ENCODE measurements at places on chromosomes 7 and 10.

- DNase-seq, result peak; percentile 49
These were observed 188.6 kb upstream of the LYZL2 start for GRCh38 chr10:30818010-30818660.

DNA sequence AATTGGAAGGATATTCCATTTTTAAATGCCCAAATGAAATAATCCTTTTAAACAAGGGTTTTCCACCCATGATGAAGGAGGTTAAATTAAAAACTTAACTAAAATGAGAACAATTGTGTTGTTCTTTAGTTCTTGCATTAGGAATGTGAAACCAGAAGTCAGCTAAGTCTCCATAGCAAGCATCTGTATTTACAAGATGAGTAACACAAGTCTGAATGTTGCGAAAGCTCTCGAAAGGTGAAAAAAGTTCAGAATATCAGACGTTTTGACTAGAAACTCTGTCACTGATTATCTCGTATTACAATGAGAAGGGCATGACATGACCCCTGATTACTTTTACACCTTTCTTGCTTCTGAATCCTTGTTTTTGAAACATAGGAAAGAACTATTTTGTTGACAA is 149.6 kb downstream of the BICC1 start:
- peak; percentile 73 for DNase-seq

DNA sequence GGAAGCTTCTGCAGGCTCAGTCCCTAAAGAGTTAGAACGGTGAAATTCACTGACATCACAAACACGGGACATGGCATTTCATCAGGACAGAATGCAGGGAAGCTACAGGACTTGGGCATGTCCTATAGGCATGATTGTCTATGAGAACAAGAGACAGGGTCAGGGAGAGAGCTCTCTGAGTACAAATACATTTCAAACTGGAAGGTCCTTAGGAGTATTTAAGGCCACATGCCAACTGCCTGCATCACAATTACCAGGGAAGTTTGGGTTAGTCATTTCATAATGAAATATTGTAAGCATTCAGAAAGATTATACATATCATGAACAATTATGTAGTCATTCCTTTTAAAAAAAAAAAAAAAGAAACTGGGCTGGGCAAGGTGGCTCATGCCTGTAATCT is 71.3 kb downstream of the CREB3L2 start:
- DNase-seq, result peak; percentile 82

DNA sequence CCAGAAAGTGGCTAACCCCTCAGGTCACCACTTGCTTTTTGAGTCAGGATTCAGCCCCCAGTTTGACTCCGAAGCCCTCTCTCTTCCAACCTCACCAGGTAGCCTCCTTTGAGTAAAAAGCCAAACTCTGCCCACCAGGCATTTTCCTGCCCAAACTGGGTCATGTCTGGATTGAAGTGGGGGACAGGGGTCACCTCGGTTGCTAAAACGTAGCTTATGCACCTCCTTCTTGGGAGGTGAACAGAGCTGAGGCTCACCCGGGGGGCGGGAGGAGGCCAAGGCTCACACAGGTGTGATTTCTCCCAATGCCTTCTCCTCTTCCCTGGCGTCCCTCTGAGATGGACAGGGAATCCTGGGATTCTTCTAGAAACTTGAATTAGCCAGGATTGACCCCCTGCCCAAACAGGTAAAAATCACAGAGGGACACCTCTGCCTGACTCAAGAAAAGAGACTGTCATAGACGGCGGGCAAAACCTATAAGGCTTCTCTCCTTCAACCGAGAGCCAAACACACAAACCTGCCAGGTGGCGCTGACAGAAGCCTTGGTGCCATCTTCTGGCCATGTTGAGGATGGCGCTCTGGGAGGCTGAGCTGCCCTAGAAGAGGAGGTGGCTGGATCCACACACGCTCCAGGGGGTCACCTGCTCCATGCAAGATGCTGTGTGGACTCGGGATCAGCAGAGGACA is 51.6 kb downstream of the PRLHR start:
- DNase-seq, result peak; percentile 56

DNA sequence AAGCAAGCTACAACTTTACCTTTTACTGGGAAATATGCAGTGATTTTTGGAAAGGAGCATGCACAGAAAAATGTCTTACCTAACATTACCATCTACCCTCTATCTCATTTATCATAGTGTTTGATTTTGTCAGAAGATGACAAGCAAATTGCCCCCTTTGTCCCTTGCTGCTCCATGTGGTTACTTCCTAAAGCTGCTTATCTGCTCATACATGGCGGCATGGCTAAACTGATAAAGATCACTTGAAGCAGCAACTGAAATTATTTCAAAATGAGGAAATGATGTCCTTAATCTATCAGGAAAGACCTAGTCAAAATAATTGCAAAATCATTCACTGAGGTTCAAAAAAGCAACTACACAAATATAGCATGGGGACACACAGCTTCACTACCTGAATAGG is 1198.5 kb upstream of the SORCS1 start:
- DNase-seq, result no peak

DNA sequence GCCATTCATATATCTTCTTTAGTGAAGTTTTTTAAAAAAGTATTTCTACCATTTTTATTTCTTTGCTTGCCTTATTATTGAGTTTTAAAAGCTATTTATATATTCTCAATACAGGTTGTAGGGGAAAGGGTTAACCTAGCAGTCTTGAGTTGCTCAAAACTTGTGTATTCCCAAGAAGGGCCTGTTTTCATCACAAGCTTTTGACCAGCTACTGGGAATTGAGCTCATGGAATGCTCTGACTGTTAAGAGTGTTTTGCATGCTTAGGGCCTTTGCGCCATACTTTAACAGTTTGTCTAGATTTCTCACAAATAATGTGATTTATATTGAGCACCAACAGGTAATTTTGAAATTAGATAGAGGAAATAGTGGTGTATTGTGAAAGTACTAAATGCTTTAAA is 72.0 kb upstream of the CALCR start:
- DNase-seq, result no peak

- DNase-seq, result peak; percentile 48
These were observed 32.0 kb upstream of the PLEKHA1 start for GRCh38 chr10:122342293-122343134.

DNA sequence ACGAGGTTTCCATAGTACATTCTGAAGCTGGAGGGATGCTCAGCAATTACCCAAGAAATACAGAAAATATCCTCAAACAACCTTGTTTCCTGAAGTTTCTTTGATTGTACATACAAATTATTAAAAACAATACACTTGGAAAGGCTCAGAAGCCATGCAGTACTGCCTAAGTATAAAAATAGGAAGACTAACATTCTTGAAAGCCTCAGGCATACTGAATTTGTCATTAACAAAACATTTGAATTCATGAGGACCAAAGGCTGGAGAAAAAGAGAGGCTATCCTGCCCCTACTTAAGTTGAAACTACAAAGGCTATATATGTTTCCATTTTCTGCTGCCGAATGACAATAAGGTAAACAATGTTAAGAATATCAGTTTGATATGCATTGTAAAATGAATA is 54.3 kb upstream of the SGCE start:
- DNase-seq, result no peak

DNA sequence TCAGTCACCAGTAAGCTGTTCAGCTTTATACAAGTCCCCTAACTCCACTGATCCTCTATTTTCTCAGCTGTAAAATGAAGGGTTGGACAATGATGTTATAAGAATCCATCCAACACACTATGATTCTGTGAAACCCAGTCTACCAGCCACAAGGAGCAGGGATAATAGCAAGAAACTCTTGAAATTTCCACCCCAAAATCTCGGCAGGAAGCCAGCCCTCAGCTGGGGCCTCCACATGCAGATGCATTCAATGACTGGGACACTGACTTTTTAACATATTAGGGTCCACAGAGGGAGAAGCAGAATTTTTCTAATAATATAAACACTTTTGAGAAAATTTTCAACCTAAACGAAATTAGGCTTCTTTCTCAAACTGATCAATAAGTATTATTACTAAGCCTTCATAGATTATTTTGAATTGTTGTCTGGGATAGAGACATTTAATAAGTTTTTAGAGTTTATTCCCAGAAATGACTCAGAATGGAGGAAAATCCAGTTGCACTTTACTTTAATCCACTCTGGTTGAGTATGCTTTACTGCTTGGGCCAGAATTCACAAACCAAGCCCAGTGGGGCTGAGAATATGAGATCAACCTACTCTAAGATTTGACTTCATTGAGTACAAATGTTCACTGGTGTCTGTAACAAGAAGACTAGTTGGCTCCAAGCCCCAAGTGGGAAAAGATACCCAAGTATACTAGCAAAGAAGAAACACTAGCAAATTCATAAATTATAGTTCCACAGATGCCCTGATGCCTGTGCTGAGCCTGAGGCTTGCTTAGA is 168.6 kb downstream of the C7orf25 start:
- DNase-seq, result no peak
